ENCODE measurements at places on chromosomes 7 and 10. TPM values are rescaled to one million over a fixed set of nuclear protein-coding genes. Genes with fewer than 3 reads are reported as not detected.
A peak's percentile ranks its signal among the peaks of the same experiment; 100 is the strongest.

DNA sequence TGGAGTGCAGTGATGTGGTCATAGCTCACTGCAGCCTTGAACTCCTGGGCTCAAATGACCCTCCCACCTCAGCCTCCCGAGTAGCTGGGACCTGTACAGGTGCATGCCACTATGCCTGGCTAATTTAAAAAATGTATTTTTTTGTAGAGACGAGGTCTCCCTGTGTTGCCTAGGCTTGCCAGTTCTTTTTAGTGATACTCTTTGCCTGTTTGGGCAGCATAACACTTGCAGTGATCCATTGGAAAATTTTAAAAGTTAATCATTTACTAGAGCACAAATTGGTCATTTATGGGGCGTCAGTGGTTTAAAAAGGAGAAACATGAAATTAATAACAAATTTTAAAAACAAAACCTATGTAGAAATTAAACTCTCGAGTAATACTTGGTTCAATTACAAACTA is 78.3 kb downstream of the DYNC2I1 start:
- DNase-seq: no peak

- DNase-seq: no peak
These were observed 491.6 kb upstream of the GALNT17 start for GRCh38 chr7:70640266-70640833.

GRCh38 chr7:33901199-33901598 is 4.1 kb upstream of the BMPER start:
- no peak for DNase-seq

EXOC6 gene
- 7.4 TPM for total RNA-seq

DKK1 gene
- total RNA-seq: not detected

DNA sequence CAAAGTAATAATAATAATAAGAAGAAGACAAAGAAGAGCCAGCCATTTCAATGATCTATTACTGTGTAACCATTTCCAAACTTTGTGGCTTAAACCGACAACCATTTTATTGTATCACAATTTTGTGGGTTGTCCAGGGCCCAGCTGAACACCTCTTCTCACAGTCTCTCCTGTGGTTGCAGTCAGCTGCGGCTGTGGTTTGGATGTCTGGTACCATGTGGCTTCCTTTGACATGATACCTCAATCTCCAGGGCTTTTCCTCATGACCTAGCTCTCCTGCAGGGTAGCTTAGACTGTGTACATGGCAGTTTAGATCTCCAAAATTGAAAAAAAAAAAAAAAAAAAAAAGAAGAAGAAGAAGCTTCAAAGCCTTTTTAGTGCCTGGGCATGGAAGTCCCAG is 72.6 kb upstream of the NFKB2 start:
- peak; percentile 21 for DNase-seq
